ENCODE measurements at places on chromosomes 5 and 9.

DNA sequence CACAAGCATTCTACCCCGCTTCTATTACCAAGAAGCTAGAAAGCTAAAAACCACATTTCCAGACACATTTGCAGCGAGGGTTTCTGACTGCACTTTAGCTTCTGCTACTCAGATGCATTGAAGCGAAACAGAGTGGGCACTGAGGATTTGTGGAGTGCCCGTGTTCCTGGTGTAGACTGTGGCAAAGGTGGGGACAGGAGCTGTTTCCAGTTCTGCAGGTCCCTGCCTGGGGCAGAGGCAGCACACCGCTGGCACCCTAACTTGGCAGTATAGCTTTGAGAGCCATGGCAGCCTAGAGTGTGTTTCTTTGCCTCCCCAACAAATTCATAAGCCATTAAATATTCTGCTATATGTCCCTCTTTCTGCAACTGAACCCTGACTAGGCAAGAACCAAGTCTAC lies 108.6 kb upstream of the SPOCK1 start:
- DNase-seq = no peak

DNA sequence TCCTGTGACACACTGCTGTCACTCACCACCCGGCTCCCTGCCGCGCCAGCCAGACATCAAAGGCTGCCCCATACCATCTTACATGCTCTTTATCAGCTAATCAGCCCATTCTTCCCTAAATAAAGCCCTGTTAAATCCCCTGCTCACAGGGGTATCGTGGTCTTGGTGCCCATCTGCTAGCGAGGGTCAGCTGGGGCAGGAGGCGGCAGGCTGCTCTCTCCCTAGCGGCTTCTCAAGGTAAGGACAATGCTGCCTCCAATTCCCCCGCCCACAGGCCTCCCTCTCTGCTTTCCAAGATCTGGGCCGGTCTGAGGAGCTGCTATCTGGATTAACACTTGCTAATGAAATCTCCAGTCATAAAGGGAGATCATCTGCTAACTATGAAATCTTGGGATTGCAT lies 26.8 kb downstream of the BARHL1 start:
- DNase-seq = no peak

GRCh38 chr9:114894609-114895433 lies 35.6 kb downstream of the TNFSF8 start:
- DNase-seq = no peak

- no peak for DNase-seq
Measured at GRCh38 chr5:74685979-74686631, 1.1 kb downstream of the HEXB start.

- peak; percentile 23 for DNase-seq
Measured at GRCh38 chr9:113488490-113488889, 25.0 kb downstream of the RGS3 start.

All from left colon (tissue), 2 donors.